ENCODE measurements at places on chromosomes 12 and 14. TPM values are rescaled to one million over a fixed set of nuclear protein-coding genes. Genes with fewer than 3 reads are reported as not detected.

GRCh38 chr14:56118611-56119181 is 485 bp downstream of the PELI2 start:
- DNase-seq = peak; percentile 36

AACS gene
- 13.9 TPM for polyA plus RNA-seq

DNA sequence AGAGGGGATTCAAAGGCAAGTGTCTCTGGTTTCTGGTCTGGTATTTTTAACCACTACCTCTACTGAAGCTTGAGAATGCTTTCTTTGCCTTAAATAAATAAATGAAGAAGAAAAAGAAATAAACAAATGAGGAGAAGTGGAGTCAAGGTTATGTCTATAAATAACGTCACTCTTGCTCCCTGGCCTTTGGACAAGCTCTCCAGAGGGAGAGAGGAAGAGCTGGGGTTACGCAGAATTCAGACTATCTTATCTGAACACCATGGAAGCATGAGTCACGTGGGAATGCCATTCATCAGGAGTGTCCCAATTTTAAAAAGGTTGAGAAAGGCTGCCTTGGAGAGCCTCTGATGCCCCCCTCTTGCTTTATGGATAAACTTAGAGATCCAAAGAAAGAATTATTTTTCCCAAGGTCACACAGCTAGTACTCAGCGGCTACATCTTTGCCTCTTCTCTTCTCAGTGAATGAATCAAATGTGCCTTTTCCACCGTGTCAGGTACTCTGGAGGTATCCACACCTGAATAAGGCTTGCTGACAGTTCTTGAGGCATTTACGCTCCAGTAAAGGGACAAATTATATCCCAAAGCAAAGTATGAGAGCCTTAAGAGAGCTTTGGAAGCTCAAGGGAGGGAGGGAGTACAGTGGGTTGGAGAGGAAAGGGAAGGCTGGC is 12.9 kb upstream of the MSI1 start:
- DNase-seq = no peak

- DNase-seq = no peak
These were observed 83.8 kb downstream of the SRGAP1 start for GRCh38 chr12:63928305-63928704.

GRCh38 chr12:94575024-94575423 is 75.3 kb downstream of the TMCC3 start:
- DNase-seq = no peak

RNASE1 gene
- polyA plus RNA-seq = 199 TPM

DNA sequence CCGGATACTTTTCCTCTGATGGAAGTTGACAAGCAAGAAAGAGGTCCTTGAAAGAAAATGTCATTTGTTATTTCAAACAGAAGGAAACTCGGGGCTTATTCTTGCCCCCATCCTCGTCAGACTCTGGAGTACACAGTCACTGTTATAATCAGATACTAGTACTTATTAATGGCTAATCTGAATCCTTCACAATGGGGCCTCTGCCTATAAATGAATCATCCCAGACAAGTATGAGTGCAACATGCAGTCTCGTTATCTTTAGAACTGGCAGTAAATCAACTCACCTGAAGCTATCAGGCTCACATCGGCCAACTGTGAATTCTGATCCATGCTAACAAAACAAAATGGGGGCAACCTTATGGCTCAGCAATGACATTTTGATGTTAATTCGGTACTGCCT is 216.7 kb downstream of the GRIN2B start:
- no peak for DNase-seq

IL23A gene
- 0.29 TPM for polyA plus RNA-seq

DNA sequence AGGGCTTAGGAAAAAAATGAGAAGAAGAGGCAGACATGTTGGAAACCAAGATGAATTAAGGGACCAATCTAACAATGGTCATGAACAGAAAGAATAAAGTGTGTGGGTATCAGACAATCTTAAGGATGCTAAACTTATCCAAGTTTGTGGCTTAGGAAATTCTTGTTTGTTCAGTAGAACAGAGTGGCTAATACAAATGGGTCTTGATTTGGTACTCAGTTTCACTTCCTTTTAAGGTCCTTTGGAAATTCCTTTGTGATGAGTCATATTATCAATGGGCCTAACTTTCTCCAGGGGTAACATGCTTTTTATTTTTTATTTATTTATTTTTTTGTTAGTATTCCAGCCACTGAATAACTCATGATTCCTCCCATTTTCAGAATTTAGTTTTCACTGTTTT is 1154.7 kb upstream of the FLRT2 start:
- DNase-seq = no peak

GRCh38 chr12:23611320-23611719 is 338.1 kb downstream of the SOX5 start:
- no peak for DNase-seq

- no peak for DNase-seq
These were observed 235.2 kb downstream of the BCL11B start for GRCh38 chr14:99036611-99037293.

DNA sequence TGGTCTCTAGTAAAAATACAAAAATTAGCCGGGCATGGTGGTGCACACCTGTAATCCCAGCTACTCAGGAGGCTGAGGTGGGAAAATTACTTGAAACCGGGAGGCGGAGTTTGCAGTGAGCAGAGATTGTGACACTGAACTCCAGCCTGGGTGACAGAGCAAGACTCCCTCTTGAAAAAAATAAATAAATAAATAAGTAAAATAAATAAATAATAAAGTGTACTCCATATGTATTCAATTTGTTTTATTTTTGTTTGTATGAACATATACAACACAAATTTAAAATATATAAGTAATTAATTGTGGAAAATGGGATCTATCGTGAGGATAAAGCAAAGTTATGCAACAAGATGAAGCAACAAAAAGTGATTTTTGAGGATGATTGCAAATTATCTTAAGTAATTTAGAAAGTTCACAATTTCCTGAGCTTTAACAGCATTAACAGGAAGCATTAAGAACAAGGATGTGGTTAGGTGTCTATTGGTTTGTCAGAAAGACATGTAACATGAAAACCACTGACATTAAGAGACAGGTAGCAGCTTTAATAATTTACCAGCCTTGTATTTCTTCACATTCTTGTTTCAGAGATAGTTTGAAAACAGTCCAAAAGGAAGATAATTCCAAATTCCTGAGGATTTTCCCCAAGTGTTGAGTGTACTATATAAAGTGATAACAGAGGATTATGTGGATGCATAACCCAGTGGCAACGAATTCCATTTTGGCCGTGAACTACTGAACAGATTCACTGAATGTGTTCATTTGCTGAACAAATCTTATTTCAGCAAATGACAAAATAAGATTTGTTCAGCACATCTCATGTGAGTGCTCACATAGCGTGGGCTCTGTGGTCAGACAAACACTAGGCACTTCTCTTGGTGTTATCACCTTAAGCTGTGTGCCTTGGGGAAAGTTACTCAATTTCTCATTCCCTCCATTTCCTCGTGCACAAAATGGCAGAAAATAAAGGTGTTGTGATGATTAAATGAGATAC is 68.6 kb upstream of the RESF1 start:
- DNase-seq = no peak

DNA sequence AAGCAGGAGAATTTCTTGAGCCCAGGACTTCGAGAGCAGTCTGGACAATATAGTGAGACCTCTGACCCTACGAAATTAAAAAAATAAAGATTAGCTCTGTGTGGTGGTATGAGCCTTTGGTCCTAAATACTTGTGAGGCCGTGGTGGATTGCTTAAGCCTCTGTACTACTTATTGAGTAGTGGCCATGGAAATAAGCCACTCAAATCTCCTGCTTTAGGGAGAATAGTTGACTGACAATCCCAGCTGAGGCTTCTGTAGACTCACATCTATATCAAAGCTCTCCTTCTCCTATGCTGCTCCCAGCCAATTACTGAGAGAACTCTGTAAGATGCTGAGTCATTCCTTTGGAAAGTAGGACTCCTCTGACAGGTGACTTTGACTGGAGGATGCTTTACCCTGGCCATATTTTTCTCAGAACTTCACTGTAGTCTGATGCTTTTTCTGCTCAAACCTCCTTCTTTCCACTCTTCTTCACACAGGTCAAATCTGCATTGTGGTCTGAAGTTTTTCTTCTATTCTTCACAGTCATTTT is 420.2 kb downstream of the SLC6A15 start:
- DNase-seq = no peak
